Hematopoietic multipotent progenitor cell treated with erythropoietin and hydrocortisone succinate and interleukin-3 and kit ligand, for 4 days (in vitro differentiated cells): ENCODE measurements at places on chromosomes 7 and 10.
A peak's percentile ranks its signal among the peaks of the same experiment; 100 is the strongest.

DNA sequence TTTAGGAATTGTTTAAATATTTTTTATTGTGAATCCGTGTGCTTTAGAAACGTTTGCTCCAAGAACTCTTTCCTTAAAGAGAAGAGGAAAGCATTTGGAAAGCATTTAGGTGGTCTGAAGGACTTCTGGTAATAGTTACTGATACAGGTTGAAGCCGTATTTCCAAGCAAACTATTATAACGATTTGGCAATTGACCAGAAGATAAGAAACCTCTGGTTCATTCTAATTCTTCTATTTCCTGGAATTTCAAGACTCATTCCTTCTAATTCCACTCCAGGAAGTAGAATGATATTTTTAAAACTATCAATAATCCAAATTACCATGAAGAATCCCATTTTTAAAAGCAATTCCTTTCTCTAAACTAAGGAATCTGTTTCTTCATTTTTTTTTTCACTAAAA, 158.9 kb upstream of the AGR3 start:
- no peak for DNase-seq

- DNase-seq: peak; percentile 88
These were observed 115.0 kb downstream of the ADCY1 start for GRCh38 chr7:45689011-45689796.

DNA sequence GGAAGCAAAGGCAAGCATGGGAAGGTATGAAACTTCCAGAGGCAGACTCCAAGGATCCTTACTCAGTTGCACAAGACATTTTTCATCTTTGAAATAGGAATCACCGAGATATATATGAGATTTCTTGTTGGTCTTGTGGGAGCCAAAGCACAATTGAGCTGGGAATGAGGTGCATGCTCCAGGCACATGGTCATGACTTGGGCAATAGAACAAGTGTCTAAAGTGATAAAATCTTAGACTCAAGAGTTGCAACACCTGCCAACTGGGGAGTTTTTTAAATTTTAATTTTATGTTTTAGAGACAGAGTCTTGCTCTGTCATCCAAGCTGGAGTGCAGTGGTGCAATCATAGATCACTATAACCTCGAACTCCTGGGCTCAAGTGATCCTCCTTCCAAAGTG, 169.5 kb upstream of the ADCY1 start:
- peak; percentile 29 for DNase-seq

DNA sequence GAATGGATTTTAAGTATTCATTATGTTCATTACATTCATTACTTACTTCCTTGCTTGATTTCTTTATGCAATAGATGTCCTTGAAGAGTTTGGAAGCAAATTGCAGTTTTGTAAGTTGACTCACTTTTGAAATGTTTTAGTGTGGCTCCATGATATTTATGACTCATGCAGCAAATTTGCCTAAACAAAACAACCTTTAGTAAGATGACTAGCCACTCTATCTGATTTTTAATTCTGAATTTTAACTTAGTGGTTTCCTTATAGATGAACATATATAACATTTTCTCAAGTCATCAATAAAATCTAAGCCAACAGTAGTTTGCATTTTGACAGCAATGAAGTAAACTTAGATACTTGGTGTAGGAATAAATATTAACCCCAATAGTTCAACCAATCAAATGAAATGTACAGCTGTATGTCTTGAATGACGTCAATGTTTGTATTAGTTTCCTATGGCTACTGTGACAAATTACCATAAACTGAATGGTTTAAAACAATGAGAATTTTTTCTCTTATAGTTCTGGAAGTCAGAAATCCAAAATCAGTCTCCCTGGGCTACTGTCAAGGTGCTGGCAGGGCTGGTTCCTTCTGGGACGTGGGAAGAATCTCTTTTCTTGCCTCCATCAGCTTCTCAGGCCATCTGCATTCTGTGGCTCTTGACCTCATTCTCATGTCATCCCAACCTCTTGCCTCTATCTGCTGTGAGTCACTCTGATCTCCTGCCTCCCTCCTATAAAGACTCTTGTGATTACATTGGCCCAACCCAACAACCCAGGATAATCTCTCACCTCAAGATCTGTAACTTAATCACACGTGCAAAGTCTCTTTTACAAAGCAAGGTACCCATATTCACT, 73.4 kb downstream of the AHR start:
- no peak for DNase-seq

DNA sequence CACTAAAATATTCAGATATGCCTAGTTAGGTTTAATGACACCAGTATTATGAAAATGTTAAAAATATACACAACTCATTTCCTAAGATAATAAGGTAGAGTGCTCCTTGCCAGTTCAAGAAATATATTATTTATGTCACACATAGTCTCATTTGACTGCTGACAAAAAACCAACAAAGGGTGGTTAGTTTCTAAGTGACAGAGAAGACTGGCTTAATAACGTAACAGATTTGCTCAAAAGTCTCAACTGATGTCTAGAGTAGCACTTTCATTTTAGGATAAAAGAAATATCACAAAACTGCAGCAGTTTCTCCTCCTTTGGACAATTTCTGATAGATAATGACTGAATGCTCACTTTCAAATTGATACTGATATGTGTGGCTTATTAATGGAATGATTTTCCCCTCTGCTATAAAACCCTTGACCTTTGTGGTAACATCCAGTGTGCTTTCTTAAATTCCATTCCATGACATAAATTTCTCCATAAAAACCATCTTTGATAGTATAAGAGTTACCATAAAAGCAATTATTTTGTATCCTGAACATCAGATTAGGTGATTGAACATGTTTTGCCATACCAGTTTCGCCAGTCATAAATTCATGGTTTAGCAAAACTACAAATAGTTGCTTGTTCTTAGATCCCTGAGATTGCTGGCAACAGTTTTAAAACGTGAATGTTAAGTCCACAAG, 94.2 kb downstream of the NRBF2 start:
- DNase-seq: no peak

DNA sequence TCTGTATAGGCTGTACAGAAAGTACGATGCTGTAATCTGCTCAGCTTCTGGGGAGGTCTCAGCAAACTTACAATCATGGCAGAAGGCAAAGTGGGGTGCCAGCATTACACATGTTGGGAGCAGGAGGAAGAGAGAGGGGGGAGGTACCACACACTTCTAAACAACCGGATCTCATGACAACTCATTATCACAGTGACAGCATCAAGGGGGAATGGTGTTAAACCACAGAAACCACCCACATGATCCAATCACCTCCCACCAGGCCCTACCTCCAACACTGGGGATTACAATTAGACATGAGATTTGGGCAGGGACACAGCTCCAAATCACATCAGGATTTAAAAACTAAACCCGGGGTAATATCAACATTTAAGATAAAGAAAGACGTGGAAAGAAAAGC, 468.8 kb upstream of the AUTS2 start:
- DNase-seq: no peak

GRCh38 chr7:144786522-144786921, 49.3 kb downstream of the TPK1 start:
- peak; percentile 42 for DNase-seq

DNA sequence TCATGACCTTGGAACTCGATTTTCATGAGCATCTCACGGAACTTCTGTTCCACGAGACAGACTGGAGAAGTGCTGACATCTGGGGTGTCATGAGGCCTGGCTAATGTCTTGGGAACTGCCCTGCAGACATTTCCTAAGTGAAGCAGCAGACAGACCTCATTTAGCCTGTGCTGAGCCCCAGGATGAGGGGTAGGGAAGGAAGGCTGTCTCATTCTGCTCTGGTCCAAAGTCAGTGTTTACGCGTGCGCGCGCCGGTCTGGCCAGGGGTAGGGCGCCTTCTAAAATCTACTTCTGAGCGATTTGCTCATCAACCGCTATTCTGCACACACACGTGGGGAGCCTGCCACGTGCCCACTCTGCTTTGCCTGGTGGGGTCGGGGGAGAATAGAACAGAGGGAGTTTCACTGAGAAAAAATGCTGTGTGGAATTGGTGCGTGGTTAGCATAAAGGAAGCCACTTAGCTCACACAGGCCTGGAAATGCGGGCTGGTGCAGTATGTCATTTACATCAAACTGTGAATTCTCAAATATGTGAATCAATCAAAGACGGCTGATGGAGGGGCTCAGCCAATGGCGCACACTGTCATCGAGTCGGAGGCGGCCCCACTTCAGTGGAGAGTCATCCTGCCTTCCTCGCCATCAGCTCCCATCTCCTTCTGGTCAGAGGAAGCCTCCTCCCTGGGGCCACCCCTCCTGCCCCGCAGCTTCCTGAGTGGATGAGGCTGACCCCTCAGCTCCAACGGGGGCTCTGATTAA, 335.1 kb downstream of the ADARB2 start:
- no peak for DNase-seq

DNA sequence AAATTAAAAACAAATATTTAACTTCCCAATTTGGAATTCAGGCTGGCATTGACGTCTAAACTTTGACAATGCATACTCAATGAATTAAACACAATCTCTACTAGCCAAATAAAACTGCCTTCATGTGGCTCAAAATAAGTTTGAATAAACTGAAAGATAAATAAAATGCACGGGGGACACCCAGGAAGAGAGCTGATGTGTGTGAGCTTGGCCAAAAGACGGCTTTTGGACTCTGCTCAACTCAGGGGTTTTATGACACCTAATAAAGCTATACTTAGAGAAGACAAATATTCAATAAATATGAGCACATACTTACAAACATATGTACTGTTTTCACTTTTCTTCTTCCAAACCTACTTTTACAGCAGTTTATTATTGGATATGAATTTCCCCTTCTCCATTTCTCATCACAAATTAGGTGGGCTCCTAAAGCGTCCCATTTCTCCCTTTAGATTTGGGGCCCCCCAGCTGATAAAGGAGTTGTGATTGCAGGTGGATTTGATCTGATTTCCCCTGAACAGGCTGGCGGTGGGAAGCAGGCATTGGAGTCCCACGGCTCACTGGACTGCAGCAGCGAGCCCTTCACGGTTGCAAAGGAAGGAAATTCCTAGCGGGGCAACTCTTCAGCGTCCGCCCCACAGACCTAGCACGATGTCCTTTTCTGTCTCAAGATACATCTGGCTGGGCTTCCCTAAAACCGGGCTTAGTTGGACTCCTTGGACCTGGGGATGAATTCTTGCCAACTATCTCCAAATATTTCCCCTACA, 79.6 kb downstream of the INSIG1 start:
- DNase-seq: no peak

- peak; percentile 51 for DNase-seq
These were observed 624 bp upstream of the CEP55 start for GRCh38 chr10:93495654-93496321.

DNA sequence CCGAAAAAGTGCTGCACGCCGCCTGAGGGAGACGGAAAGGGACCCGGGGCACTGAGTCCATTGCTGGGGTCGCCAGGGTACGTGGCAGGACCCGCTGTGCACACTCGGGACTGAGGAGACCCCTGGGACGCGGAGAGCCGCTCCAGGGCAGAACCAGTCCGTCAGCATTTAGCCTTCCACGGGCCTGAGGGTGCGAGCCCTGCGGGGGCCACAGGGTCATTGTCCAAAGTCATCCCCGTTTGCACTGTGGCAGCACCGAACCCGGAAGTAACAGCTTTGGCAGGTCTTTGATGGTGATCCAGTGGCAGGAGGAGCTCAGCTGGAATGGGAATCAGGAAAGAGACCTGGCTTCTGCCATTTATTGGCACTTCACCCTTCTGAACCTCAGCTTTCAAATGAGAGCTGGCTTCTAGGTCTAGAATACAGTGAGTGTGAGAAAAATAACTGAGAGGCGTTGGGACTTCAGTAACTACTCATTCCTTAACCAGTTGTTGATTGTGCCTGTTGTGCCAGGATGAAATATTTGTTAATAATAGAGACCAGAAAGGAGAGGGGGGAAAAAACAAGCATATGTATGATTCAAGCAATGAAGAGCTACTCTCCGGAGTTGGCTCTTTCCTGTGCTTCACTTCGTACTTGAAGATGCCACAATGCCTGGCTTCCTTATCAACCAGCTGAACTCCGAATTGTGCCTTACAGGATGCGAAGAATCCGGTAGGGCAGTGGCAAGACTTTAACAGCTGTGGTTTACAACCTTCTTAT, 811 bp upstream of the ARHGAP12 start:
- peak; percentile 52 for DNase-seq

- DNase-seq: no peak
These were observed 575.0 kb downstream of the XPNPEP1 start for GRCh38 chr10:109348324-109348723.

- DNase-seq: no peak
These were observed 781 bp downstream of the GBX1 start for GRCh38 chr7:151166629-151167196.

- no peak for DNase-seq
These were observed 88.5 kb downstream of the ADCY1 start for GRCh38 chr7:45662540-45663166.

- DNase-seq: peak; percentile 84
These were observed 46.6 kb downstream of the ALOX5 start for GRCh38 chr10:45420453-45421192.

DNA sequence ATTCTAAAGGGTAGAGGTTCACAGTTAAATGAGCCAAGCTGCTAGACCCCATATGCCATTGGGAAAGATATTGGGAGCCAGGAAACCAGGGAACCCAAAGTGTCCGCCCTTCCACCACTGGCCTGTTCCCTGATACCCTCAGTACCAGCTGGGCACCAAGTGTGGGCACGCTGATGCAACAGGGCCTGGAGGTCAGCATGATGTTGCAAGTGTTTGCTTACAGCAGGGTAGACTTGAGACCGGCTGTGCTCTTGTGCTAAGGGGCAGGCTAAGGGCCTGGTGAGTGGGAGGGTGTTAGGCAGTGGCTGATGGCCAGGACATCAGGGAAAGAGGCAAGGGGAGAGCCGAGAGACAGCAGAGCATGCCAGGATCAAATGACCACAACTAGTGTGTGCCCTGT, 21.0 kb upstream of the MYL7 start:
- no peak for DNase-seq

- DNase-seq: no peak
These were observed 153.0 kb downstream of the WNT2 start for GRCh38 chr7:117169907-117170306.

- DNase-seq: no peak
These were observed 25.8 kb downstream of the COA1 start for GRCh38 chr7:43703573-43703972.

GRCh38 chr10:31771331-31771831, 157.2 kb downstream of the ARHGAP12 start:
- DNase-seq: no peak

DNA sequence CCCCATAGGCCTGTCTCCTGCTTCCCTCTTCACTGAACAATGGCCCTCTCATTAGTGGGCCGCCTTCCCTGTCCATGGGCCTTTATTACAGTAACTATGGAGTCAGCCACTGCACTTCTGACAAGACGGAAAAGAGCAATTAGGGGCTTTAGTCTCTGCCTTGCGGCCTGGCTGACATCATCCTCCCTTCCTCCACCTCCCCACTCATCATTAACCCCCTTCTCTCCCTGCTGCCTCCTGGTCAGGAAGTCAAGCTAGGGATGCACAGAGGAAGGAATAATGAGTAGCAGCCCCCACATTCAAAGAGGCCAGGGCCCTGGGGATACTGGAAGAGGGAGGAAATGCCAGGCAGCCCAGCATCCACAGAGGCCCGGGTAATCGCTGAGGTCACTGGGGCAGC, 101.6 kb upstream of the PLXNA4 start:
- DNase-seq: no peak

DNA sequence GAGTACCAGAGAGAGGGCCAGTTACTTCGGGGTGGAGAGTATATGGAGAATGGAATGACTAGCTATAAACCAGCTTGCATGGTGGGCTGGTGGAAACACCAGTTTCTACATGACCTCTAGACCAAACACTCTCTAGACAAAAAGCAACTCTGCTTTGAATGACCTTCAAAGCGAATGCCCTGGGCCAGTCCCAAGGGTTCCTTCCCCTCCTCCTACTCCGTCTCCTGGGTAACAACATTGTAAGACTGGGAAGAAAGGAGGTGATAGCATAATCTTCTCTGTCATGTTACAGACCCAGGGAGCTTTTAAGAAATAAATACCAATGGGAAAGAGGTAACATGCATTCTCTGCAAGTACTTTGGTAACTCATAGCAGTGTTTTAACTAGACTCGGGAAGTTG, 7.4 kb downstream of the HK1 start:
- no peak for DNase-seq
